ENCODE measurements at places on chromosomes 16 and 17.

DNA sequence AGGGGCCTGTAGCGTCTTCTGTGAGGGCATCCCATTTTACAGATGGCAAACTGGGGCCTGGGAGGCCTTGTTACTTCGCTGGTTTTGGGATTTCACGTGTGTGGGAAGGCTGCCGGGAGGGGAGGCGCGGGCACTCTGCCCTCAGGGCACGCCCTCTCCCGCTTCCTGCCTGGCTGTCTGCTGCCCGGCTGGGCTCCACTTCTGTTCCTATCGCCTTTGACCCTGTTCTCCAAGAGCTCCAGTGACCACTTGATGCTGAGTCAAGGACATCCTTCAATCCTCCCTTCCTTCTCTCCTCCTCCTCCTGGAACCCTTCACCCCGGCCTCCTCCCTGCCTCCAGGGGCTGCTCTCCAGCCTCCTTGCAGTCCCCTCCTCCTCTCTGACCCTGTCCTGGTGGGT is 16.0 kb downstream of the SPNS3 start:
- DNase-seq, result no peak

GRCh38 chr16:48317614-48318315 is 67.4 kb downstream of the SIAH1 start:
- no peak for DNase-seq

DNA sequence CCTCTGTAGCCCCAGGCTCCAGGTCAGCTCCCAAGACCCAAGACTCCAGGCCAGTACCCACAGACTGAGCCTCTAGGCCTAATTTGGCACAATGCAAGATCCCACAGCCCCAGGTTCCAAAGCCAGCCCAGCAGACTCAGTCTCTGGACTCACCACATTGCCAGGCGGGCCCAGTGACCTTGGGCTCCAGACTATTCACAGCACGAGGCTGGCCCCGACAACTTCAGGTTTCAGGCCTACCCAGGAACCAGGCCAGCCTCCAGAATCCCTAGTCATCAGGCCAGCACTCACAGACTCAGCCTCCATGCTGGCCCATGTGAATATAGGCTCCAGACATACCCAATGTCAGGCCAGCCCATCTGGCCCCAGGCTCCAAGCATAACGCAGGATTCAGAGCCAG is 103.8 kb downstream of the CEP112 start:
- DNase-seq, result no peak

GRCh38 chr17:62955841-62956352 is 10.1 kb upstream of the TANC2 start:
- DNase-seq, result no peak

- DNase-seq, result no peak
These were observed 44.0 kb downstream of the HLF start for GRCh38 chr17:55308613-55309391.

Data from effector CD4-positive, alpha-beta T cell (primary cell).